Stimulated activated CD4-positive, alpha-beta T cell treated with anti-CD3 and anti-CD28 coated beads, Interleukin-4, amount 100 ng/mL, for 24 hours (primary cell): ENCODE measurements at places on chromosomes 2 and 18.

GRCh38 chr2:168085801-168086361 is 161.5 kb downstream of the STK39 start:
- DNase-seq, result no peak

DNA sequence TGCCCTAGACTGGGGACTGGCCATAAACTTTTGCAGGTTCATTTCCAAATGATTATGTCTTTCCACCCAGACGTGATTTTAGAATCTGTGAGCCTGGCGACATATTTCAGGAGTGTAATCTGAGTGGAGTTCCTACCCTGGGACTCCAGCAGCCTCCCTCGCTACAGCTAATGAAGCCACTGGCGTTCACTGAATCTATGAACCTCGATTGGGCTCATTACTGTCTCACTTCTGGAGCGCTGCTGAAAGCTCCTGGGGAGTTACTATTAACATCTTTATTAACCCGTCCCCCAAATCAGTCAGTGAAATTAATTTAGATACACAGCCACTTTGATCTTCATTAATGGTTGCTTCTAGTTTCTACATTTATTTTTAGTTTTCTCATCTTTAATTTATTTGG is 56.5 kb downstream of the CDK15 start:
- DNase-seq, result no peak

- DNase-seq, result no peak
Measured at GRCh38 chr2:164538240-164538866, 82.9 kb downstream of the GRB14 start.

DNA sequence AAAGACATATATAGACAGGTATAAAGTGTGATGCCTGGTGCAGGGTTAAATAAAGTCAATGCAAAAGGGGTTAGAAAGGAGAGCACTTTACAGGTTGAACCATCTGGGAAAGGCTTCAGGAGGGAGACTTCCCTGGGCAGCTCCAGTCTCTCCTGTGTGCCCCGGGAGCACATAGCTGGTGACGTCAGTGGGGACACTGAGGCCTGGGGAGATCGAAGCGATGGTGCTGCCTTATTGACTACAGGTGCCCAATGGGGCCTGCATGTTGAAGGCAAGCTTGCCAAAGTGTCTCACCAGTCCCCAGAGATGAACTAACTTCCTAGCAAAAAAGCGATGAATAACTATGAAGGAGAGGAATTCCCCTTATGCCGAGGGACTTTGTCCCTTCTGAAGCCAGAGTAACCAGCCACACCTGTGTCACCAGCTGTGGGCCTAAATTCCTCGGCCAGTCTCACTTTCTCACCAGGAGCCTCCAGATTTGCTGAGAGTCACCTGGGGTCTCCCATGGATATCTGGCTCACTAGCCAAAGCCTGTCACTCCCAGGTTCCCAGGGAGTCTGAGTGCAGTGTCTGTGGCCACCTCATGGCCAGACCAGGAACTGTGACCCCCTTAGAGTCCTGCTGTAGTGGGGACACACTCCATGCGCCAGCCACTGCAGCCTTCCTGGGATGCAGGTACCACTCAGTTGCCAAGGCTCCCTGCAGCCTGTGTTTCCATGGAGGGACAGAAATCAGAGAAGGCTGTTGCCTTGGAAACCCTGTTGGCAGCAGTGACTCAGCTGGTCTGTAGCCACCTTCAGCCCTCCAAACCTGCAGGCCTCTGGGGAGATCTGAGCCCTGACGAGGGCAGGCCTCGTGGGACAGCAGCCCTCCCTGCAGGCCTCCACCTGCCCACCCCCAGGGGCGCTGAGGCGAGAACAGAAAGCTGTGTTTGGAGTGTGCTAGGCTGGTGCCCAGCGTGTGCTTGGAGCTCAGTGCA is 128.7 kb downstream of the CTIF start:
- no peak for DNase-seq

DNA sequence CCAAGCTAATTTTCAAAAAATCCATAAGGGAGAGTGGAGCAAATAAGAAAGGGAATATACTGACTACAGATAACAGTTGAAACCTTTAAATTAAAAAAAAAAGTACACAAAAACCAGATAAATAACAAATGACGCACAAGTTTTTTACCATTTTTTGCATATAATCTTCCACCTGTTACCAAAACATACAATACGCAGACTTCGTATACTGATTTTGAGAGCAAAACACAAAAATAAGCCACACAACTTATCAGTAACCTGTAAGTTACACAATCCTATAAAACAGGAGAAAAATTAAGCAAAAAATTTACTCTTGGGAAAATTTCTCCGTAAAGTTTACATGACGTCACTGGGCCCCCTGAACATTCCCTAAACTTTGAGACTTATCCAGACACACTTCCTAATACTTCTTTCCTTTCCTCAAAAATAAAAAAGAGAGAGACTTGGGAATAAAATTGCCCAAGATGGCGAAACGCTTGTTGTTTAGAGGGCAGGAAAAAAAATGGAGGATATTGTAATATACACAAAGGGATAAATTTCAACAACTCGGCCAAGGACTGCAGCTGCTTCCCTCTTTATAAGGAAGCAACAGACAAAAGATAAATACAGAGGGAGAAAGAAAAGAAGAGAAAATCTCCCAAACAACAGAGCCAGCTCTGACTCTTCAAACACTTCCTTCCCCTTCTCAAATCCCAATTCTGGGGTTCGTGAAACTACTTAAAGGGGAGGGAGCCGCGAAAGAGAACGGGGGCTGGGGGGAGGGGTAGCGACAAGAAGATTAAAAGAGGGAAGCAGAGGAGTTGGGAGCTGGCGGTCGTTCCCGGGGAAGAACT is 1.6 kb downstream of the BAZ2B start:
- no peak for DNase-seq

GRCh38 chr18:76466410-76466991 is 28.5 kb downstream of the ZNF516 start:
- no peak for DNase-seq

- no peak for DNase-seq
Measured at GRCh38 chr18:55084550-55084949, 125.3 kb upstream of the CCDC68 start.

DNA sequence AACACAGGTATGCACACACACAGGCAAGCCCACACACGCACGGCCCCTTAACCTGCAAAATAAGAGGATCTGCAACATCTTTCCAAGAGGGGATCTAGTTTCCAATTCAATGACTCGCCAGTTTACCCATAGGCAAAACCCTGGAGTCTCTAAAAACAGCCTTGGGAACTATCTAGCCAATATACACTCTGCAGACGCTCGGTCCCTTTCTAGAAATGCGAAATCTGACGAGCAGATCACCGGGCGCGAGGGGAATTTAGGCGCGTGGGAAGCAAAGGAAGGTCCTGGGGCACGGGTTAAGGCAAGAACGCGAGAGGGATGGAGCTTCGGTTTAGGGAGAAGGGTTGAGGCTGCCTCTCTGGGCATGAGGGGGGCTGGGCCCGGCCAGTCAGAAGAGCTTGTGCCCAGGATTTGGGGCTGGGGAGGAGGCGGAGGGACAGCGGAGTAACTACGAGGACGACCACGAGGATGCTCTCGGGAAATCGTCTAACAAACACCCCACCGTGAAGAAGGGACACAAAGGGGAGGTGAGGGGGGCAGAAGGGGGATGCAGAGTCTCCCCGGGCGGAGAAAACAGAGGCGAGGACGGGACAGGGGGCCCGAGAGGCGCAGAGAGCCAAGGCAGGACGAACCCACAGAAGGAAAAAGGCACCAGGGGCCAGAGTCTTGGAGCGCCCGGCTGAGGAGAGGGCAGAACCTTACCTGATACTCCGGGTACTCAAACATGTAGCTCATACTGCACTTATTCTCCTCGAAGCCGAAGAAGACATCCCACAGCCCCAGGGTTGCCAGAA is 542 bp downstream of the PGAP1 start:
- DNase-seq, result peak; percentile 42

DNA sequence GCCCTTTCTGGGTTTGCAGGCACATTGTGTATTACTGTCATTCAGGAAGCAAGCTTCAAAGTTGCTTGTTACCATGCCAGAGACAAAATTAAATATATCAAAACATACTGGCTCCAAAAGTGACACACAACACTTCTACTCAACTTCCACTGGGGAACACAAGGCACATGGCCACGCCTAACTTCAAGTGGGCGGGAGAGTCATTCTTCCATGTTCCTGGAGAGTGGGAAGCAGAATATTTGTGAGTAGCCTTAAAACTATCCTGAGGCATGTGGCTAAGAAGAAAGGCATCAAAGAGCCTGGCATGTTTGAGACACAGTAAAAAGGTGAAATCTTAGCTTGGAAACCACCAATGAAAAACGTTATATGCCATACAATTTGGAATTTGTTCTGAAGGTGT is 90.5 kb upstream of the TACR1 start:
- DNase-seq, result no peak

- no peak for DNase-seq
Measured at GRCh38 chr2:235430366-235431083, 63.3 kb upstream of the AGAP1 start.

GRCh38 chr2:112661656-112662305 is 16.0 kb downstream of the SLC20A1 start:
- DNase-seq, result no peak

GRCh38 chr2:127680706-127681287 is 5.5 kb upstream of the LIMS2 start:
- DNase-seq, result no peak

DNA sequence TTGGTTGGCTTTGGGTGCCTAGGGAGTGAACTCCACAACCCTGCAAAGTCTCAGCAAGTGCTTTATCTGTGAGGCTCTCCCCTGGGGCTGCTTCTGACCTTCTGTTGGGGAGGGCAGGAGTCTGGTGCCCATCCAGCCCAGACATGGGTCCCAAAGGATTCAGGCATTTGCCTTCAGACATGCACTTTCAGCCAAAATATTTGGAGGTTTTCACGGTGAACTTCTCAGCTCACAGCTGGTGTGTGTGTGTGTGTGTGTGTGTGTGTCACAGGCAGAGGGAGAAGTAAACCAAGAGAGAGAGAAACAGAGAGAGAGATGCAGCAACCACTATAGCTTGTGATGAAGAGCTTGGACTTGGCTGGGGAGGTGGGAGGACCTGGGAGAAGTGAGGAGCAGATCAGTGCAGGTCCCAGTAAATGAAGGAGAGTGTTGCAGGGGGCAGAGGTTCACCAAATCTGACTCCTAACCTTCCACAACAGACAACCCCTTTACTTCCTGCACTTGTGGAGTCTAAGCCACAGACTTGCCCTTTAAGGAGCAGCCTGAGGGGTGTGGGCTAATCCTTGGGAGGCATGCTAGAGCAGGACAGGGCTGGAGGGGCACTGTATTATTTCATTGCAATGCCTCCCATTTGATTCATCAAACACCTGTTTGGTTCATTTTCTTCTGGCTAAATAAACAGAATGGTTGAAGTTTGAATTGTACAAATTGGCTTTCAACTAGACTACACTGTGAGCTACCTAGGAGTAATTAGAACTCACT is 14.1 kb downstream of the SLC9A4 start:
- no peak for DNase-seq

- no peak for DNase-seq
Measured at GRCh38 chr18:31577195-31577594, 14.5 kb upstream of the TTR start.

DNA sequence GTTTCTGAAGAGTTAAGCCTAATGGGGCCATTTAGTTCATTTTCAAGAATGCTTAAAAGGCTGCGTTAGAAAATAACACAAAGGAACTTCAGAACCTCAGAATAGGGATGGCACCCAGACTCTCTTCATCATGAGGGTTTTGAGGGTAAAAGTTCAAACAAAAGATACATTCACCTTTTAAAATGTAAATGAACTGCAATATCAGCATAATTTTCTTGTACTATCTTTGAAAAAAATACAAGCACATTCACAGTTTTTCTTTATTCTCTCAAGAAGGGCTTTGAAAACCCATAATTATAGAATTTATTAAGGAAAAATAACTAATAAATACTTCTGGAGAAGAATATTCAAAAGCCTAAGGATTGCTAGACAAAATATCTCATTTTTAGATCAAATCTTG is 791.0 kb downstream of the DCC start:
- DNase-seq, result no peak

DNA sequence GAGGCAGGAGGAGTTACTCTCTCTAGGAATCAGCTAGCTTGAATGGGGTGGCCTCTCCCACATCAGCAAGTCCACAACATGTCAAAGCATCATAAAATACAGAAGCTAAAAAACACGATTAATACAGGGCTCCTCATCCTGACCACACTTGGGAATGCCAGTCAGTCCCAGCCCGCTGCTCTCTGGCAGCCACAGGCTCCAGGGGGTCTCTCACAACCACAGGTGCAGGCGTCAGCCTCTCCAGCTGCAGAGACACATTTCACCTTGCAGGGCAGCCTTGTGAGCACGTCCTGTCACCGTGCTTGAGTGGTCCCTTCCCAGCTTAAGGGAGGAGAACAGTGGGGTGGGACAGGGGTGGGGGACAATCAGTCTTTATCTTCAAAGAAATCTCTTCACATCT is 137.4 kb upstream of the SH3BP4 start:
- no peak for DNase-seq

DNA sequence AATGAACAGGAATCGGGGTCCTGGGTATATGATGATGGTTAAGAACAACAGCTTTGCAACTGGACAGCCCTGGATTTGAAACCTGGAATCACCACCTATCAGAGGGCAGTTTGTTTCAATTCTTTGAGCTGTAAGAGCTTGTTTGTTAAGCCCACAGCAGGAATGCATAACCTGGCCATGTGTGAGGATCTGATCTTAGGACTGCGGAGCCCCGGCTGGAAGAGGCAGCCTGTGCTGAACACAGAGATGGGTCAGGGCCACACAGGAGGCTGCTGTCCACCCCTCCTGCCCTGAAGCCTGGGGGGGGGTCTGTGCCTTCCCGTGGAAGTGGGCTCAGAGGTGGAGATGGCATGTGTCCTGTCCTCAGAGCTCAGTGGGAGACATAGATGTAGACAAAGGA is 24.3 kb downstream of the TPO start:
- no peak for DNase-seq

GRCh38 chr2:11338580-11338979 is 5.9 kb downstream of the ROCK2 start:
- no peak for DNase-seq

DNA sequence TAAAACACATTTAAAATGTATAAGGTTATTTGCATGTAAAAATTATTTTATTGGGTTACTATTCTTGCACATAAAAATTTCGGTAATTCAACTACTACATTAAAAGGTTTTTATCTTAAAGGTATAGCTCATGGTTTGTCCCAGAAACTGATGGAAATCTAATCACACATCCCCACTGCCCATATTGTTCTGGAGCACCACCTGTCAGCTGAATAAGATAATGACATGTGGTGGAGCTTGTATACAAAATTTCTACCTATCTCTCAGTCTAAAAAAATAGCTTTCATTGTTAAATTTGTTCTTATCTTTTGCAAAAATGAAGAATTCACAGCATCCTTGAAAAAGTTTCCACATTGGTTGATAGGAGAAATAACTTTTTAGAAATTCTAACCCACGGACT is 18.3 kb downstream of the ERBB4 start:
- DNase-seq, result no peak

DNA sequence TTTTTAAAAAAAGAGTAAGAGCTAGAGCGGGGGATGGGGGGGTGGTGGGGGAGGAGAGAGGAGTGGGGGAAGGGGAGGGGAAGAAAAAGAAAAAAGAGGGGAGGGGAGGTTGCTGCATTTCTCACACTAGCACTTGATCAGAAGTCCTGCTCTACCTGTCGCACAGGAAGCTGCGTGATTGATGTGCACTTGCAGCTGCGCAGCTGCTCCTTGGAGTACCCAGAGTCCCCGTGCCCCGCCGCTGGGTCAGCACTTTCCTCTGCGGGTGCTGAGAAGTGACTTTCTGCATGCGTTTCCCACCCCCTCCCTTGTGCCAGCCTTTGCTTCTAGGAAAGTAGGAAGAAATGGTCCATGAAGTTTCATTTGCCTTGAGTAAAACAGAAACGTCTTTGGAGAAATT is 297.3 kb downstream of the ETAA1 start:
- DNase-seq, result no peak

- DNase-seq, result no peak
Measured at GRCh38 chr2:217479566-217479965, 523.2 kb downstream of the TNS1 start.

- no peak for DNase-seq
Measured at GRCh38 chr2:200359552-200359951, 53.1 kb downstream of the SPATS2L start.
